Large intestine (tissue), 12 donors: ENCODE measurements at places on chromosomes 7 and 10.
A peak's percentile ranks its signal among the peaks of the same experiment; 100 is the strongest.

DNA sequence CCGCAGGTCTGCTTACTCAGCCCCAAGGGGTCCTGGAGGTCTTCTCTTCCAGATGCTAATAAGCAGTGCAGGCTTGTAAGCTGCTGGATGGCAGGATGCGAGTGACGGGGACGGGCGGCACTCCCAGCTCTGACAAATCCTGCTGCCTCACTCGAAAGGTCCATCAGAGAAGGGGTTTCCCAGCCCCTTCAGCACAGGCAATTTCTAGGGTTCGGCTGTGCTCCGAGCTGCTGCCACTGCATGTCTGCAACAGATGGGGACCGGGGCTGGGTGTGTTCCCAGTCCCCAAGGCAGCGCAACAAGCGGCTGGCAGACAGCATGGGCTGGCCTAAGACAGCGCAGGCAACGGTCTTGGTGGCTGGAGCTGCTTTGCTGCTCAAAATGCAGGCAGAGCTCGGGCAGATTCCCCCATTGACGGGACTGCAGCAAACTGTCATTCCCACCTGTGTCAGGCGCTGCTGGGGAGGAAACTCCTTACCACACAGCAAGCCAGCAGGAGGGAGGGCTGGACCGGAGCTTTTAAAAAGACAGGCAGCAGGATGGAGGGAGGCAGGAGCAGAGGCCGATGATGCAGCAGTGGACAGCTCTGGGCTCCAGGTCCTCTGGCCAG is 62.4 kb downstream of the PRKAG2 start:
- no peaks in the 10 kb centered on the region for H3K27me3 ChIP-seq
- DNase-seq = no peak
- H3K27ac ChIP-seq = no peak overlapping the region
- peaks cover 42% of the 10 kb centered on the region for H3K4me1 ChIP-seq
- H3K36me3 ChIP-seq = no peaks in the 10 kb centered on the region

GRCh38 chr10:104449391-104449790 is 95.8 kb downstream of the CFAP58 start:
- H3K36me3 ChIP-seq = no peaks in the 10 kb centered on the region
- no peak overlapping the region for H3K4me3 ChIP-seq
- H3K27ac ChIP-seq = no peak overlapping the region
- no peaks in the 10 kb centered on the region for H3K4me1 ChIP-seq
- H3K27me3 ChIP-seq = no peaks in the 10 kb centered on the region
- DNase-seq = no peak

- no peak overlapping the region for H3K27ac ChIP-seq
- H3K36me3 ChIP-seq = no peaks in the 10 kb centered on the region
- H3K4me1 ChIP-seq = peaks cover 12% of the 10 kb centered on the region
- H3K4me3 ChIP-seq = no peak overlapping the region
Measured at GRCh38 chr10:104351061-104351702, 2.5 kb upstream of the CFAP58 start.

GRCh38 chr7:20862554-20862953 is 75.9 kb upstream of the SP8 start:
- DNase-seq = no peak
- H3K27me3 ChIP-seq = no peaks in the 10 kb centered on the region
- no peak overlapping the region for H3K27ac ChIP-seq
- H3K36me3 ChIP-seq = no peaks in the 10 kb centered on the region
- H3K4me3 ChIP-seq = no peak overlapping the region

DNA sequence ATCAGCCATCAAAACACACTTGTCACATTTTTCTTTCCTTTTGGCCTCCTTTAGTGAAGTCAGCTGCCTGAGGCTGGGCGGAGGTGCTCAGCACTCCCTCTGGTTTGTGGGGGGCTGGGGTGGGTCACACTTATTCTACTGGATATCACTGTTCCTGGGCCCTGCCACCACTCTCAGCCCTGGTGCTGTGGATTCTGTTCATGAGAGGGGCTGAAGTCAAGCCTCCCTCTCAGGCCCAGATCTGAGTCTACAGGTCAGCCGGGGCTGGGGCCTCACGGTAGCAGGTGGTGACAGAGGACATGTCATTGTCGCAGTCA is 180.8 kb upstream of the TNS3 start:
- H3K27me3 ChIP-seq = no peaks in the 10 kb centered on the region
- H3K27ac ChIP-seq = peak overlapping the region; percentile 89
- no peaks in the 10 kb centered on the region for H3K36me3 ChIP-seq
- no peak overlapping the region for H3K4me3 ChIP-seq
- peaks cover 22% of the 10 kb centered on the region for H3K4me1 ChIP-seq
